ENCODE measurements at places on chromosomes 3 and 15. TPM values are rescaled to one million over a fixed set of nuclear protein-coding genes. Genes with fewer than 3 reads are reported as not detected.
A peak's percentile ranks its signal among the peaks of the same experiment; 100 is the strongest.

GRCh38 chr15:99476413-99477222 is 89.2 kb upstream of the MEF2A start:
- H3K4me1 ChIP-seq, result peaks cover 59% of the 10 kb centered on the region
- H3K27ac ChIP-seq, result no peak overlapping the region
- no peaks in the 10 kb centered on the region for H3K27me3 ChIP-seq
- H3K36me3 ChIP-seq, result no peaks in the 10 kb centered on the region
- DNase-seq, result peak; percentile 41

- no peak for DNase-seq
- no peaks in the 10 kb centered on the region for H3K27me3 ChIP-seq
- H3K4me1 ChIP-seq, result no peaks in the 10 kb centered on the region
Observed at GRCh38 chr3:173703771-173704170, 306.2 kb downstream of the NLGN1 start.

The CPEB1 gene
- 3.2 TPM for total RNA-seq

GRCh38 chr3:169627789-169628188 is 35.7 kb downstream of the MECOM start:
- no peak overlapping the region for H3K4me3 ChIP-seq
- H3K27ac ChIP-seq, result no peak overlapping the region
- H3K36me3 ChIP-seq, result no peaks in the 10 kb centered on the region
- H3K27me3 ChIP-seq, result peaks cover 17% of the 10 kb centered on the region

GRCh38 chr3:48118322-48118721 is 69.9 kb downstream of the CDC25A start:
- no peak overlapping the region for H3K4me3 ChIP-seq
- no peaks in the 10 kb centered on the region for H3K27me3 ChIP-seq
- H3K4me1 ChIP-seq, result no peaks in the 10 kb centered on the region
- H3K27ac ChIP-seq, result no peak overlapping the region
- H3K36me3 ChIP-seq, result no peaks in the 10 kb centered on the region

GRCh38 chr15:69755551-69756310 is 303.1 kb downstream of the RPLP1 start:
- H3K36me3 ChIP-seq, result peaks cover 4% of the 10 kb centered on the region
- peaks cover 38% of the 10 kb centered on the region for H3K4me1 ChIP-seq
- DNase-seq, result peak; percentile 55
- peak overlapping the region; percentile 80 for H3K27ac ChIP-seq
- peak overlapping the region; percentile 73 for H3K4me3 ChIP-seq

GRCh38 chr15:94174399-94174802 is 57.0 kb upstream of the MCTP2 start:
- no peaks in the 10 kb centered on the region for H3K36me3 ChIP-seq
- DNase-seq, result no peak
- no peak overlapping the region for H3K27ac ChIP-seq
- H3K4me3 ChIP-seq, result no peak overlapping the region
- H3K27me3 ChIP-seq, result peaks cover 6% of the 10 kb centered on the region
- H3K4me1 ChIP-seq, result no peaks in the 10 kb centered on the region

DNA sequence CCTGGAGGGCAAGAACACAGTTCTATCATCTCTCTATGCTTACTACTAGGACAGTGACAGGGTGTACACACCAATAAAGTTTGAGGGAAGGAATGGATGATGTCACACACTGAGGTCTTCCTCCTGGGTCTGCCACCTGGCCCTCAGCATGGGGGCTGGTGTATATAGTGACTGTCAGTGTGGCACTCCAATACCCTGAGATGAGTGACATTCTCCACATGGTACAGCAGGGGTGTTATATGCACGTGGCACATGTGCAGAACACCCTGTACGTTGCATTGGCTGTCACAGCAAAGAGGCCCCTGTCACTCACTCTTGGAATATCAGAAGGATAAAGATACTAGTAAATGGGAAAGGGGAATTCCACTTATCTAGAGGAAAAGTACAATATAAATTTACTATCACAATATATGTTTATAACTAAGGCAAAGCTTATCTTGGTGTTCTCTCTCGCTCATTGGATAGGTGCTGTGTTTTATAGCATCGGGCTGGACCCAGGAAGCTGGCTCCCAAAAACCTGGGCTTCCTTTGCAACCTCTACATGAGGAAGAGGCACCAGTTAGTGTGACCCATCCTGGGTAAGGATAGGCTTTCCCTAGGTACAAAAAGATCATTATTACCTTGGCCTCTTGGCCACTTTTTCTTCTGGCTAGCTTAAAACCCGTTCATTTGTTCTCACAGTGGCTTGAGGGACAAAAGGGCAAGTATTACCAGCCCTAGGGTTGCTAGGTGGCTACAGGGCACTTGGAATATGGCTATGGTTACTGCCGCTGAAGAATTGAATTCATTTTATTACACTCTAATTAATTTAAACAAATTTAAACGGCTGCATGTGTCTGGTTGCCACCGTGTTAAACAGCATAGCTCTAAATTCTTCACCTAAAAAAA is 54.8 kb upstream of the HES1 start:
- no peak for DNase-seq
- peaks cover 2% of the 10 kb centered on the region for H3K4me1 ChIP-seq
- no peaks in the 10 kb centered on the region for H3K36me3 ChIP-seq
- peaks cover 8% of the 10 kb centered on the region for H3K27me3 ChIP-seq

DNA sequence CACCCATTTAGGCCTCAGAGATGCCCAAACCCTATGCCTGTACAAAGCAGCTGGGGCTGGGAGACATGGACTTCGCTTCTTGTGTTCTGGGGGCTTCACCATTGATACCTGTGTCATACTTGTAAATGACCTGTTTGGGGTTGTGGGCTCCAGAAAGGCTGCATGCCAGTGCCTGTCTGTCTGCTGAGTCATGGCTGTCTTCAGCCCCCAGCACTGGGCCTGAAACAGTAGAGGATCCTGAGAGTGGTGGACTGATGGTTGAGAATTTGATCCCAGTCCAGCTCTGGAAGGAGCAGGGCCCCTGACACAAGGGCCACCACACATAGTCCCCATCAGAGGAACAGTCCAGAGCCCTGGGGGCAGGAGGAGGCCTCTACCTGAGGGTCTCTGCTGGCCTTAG is 24.6 kb upstream of the APEH start:
- DNase-seq, result no peak
- H3K36me3 ChIP-seq, result no peaks in the 10 kb centered on the region
- H3K4me3 ChIP-seq, result no peak overlapping the region
- H3K27me3 ChIP-seq, result no peaks in the 10 kb centered on the region
- H3K27ac ChIP-seq, result no peak overlapping the region
